Right lobe of liver (tissue), 6 donors: ENCODE measurements at places on chromosomes 2 and 18. TPM values are rescaled to one million over a fixed set of nuclear protein-coding genes. Genes with fewer than 3 reads are reported as not detected.

DNA sequence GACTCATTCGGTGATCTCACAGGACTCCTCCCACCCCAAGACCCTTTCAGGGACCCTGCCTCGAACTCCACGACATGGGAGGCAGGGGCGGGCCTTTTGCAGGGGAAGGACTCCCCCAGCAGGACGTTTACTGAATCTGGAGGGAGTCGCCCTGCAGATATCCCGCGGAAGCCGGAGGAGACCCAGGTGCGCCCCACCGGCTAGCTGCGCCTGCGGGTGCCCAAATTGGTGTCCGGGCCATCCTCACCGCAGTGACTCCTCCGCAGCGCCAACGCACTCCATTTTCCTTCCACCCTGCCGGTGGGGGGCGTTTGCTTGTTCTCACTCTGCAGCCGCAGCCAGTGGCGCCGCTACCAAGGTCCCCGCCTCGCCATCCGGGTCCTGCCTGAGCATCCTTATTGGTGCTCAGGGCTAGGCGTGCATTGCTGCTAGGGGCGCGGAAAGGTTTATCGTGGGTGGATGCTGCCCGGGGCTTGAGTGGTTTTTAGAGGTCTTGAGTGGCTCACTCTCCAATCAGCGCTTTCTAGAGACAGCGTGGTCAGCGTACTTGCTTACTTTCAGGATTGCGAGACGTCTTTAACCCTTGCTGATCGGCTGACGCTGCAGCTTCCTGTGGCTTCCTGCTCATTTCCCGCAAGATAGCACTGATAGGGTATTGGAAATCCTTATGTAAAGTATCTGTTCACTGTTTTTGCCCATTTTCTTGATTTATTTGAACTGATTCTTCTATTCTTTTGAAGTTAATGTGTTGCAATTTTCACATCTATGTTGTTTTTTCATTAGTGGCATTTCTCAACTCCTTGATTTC, 81.4 kb downstream of the BIN1 start:
- no peak overlapping the region for H3K27ac ChIP-seq
- H3K36me3 ChIP-seq: no peaks in the 10 kb centered on the region
- H3K4me1 ChIP-seq: no peaks in the 10 kb centered on the region
- no peak for DNase-seq

DNA sequence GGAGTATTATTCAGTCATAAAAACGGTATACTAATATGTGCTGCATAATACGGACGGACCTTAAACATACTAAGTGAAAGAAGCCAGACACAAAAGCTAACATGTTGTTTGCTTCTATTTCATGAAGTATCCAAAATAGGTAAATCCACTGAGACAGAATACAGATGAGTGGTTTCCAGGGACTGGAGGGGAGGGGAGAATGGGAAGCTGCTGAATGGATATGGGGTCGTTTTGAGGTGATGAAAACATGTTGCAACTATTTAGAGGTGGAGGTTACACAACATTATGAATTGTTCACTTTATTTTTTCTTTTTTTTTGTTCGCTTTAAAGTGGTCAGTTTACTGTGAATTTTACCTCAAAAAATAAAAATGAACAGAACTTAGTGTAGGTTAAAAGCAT, 52.9 kb downstream of the RAB10 start:
- H3K27me3 ChIP-seq: no peaks in the 10 kb centered on the region
- no peaks in the 10 kb centered on the region for H3K4me1 ChIP-seq
- H3K27ac ChIP-seq: no peak overlapping the region
- no peak for DNase-seq

- no peak overlapping the region for H3K27ac ChIP-seq
- H3K4me1 ChIP-seq: no peaks in the 10 kb centered on the region
- no peaks in the 10 kb centered on the region for H3K27me3 ChIP-seq
- H3K4me3 ChIP-seq: no peak overlapping the region
Observed at GRCh38 chr2:200270732-200271131, 35.8 kb upstream of the SPATS2L start.

Gene ZSWIM2
- total RNA-seq: not detected

- DNase-seq: no peak
- no peaks in the 10 kb centered on the region for H3K4me1 ChIP-seq
- H3K27ac ChIP-seq: no peak overlapping the region
Observed at GRCh38 chr18:51235009-51235789, 37.7 kb upstream of the MEX3C start.

- peaks cover 10% of the 10 kb centered on the region for H3K36me3 ChIP-seq
- H3K4me1 ChIP-seq: peaks cover 18% of the 10 kb centered on the region
- H3K4me3 ChIP-seq: no peak overlapping the region
- no peak for DNase-seq
- H3K27ac ChIP-seq: no peak overlapping the region
Observed at GRCh38 chr2:96197546-96198255, 10.9 kb downstream of the STARD7 start.

GRCh38 chr2:239462191-239462515, 61.3 kb upstream of the HDAC4 start:
- no peak overlapping the region for H3K27ac ChIP-seq
- no peaks in the 10 kb centered on the region for H3K4me1 ChIP-seq
- H3K27me3 ChIP-seq: no peaks in the 10 kb centered on the region
- H3K36me3 ChIP-seq: no peaks in the 10 kb centered on the region
- H3K4me3 ChIP-seq: no peak overlapping the region

- no peak overlapping the region for H3K27ac ChIP-seq
- H3K4me3 ChIP-seq: no peak overlapping the region
- no peaks in the 10 kb centered on the region for H3K27me3 ChIP-seq
- no peak for DNase-seq
Observed at GRCh38 chr2:68709421-68709911, 25.1 kb upstream of the ARHGAP25 start.

Gene ACTR3
- 73.8 TPM for total RNA-seq

- no peak for DNase-seq
- H3K36me3 ChIP-seq: no peaks in the 10 kb centered on the region
- H3K27me3 ChIP-seq: no peaks in the 10 kb centered on the region
- no peak overlapping the region for H3K4me3 ChIP-seq
- no peak overlapping the region for H3K27ac ChIP-seq
Observed at GRCh38 chr18:9428301-9428706, 47.0 kb upstream of the RALBP1 start.

DNA sequence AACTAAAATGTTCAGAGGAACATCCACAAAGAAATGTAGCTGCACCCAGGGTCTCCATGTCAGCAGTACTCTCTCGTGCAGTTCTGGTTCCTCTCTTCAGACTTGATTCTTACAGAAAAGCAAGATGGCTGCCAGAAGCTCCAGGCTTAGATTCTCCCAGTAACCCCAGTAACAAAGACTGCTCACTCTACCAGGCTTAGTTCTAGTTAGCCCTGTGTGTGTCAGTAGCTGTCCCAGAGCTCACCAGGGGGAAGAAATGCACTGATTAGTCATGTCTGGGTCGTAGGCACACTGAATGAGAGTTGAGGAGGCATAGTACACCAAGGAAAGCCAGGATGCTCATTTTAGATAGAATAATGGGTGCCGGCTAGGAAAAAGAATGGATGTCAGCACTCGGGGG, 395.0 kb upstream of the NRP2 start:
- H3K36me3 ChIP-seq: no peaks in the 10 kb centered on the region
- H3K4me3 ChIP-seq: no peak overlapping the region
- H3K27me3 ChIP-seq: no peaks in the 10 kb centered on the region
- no peaks in the 10 kb centered on the region for H3K4me1 ChIP-seq

DNA sequence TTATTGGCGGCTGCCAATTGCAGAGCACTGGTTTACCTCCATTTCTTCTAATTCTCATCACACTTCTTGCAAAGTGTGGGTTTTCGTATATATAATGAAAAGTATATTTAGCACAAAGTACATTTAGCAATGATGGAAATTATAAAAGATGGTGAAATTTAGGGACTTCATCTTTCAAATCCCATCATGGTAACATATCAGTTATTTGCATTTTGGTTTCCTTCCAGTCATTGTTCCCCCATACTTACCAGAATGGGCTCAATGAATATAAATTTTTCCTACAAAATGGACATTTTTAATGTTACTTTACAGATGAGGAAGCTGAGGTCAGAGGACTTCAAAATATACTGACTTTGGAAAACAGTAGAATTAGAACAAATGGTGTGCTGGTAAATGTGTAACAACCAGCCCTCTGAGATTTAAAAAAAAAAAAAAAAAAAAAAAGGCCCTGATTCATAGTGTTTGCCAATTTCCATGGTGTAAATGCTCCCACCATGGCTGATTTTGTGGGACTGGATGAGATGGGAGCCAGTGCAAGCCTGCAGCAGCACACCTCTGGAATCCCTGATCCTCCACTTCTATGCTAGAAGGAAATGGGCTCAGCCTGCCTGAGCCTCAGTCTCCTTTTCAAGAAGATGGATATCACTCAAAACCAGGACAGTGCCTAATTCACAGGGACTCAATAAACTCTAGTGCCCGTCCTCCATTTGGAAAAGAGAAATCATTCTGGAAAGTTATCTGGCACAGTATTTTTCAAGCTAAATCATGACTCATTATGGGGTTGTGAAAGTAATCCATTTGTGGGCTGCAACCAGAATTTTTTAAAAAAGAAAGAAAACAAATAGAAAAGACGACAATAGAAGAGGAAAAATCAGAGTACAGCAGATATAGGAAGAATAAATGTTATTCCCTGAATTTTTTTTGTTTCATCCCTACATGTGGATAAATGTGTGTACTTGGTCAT, 34.0 kb downstream of the LBH start:
- no peaks in the 10 kb centered on the region for H3K27me3 ChIP-seq
- H3K27ac ChIP-seq: no peak overlapping the region
- H3K4me3 ChIP-seq: no peak overlapping the region
- H3K4me1 ChIP-seq: no peaks in the 10 kb centered on the region
- DNase-seq: no peak

GRCh38 chr2:161355983-161356382, 47.8 kb downstream of the PSMD14 start:
- no peaks in the 10 kb centered on the region for H3K27me3 ChIP-seq
- no peak overlapping the region for H3K27ac ChIP-seq
- no peak overlapping the region for H3K4me3 ChIP-seq
- H3K4me1 ChIP-seq: no peaks in the 10 kb centered on the region

Gene IL1A
- not detected for total RNA-seq

DNA sequence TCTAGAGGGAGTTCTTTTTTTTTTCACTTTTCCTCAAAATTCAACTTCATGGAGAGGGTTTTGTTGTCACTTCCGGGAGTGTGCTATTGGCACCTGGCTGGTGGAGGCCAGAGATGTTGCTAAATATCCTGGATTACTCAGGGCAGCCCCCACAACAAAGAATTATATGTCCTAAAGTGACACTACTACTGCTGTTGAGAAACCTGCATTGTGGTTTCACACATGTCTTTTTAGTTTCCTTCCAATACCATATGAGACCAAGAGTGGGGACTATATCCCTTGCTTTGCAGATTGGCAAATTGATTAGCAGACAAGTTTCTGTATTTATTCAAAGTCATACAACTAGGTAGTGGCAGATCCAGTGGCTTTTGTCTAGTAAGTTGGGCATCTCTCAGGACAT, 826.8 kb downstream of the TRIB2 start:
- no peak overlapping the region for H3K4me3 ChIP-seq
- H3K36me3 ChIP-seq: no peaks in the 10 kb centered on the region
- DNase-seq: no peak
- no peak overlapping the region for H3K27ac ChIP-seq
- H3K27me3 ChIP-seq: no peaks in the 10 kb centered on the region
- H3K4me1 ChIP-seq: no peaks in the 10 kb centered on the region

Gene RMND5A
- total RNA-seq: 27.5 TPM

Gene TMEM37
- total RNA-seq: 76.4 TPM

- no peaks in the 10 kb centered on the region for H3K4me1 ChIP-seq
- DNase-seq: no peak
- H3K27me3 ChIP-seq: no peaks in the 10 kb centered on the region
- peak overlapping the region; percentile 93 for H3K27ac ChIP-seq
- peak overlapping the region; percentile 78 for H3K4me3 ChIP-seq
Observed at GRCh38 chr18:9475643-9476591, 604 bp downstream of the RALBP1 start.

- H3K27me3 ChIP-seq: no peaks in the 10 kb centered on the region
- no peak overlapping the region for H3K4me3 ChIP-seq
- DNase-seq: no peak
- no peak overlapping the region for H3K27ac ChIP-seq
- no peaks in the 10 kb centered on the region for H3K4me1 ChIP-seq
Observed at GRCh38 chr18:59715966-59716369, 18.7 kb upstream of the CCBE1 start.

DNA sequence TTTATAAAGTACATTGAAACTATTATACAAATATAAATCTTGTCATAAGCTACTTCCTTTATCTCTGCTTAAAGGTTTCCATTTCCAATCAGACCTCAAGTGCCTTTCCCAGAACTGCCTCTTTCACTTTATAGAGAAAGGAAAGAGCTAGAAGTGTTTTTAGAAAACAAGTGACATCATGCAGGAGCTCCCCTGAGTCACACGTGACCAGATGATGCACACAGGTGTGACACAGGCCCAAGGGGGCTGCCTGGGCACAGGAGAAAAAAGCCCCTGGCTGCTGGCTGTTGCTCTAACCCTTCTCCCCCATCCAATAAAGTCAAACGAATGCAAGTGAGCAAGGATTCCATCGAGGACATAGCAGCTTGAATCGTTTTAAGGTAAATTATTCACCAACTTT, 21.4 kb upstream of the SH3BP4 start:
- no peaks in the 10 kb centered on the region for H3K4me1 ChIP-seq
- no peak for DNase-seq
- H3K27ac ChIP-seq: no peak overlapping the region
- H3K27me3 ChIP-seq: no peaks in the 10 kb centered on the region
- H3K36me3 ChIP-seq: no peaks in the 10 kb centered on the region

DNA sequence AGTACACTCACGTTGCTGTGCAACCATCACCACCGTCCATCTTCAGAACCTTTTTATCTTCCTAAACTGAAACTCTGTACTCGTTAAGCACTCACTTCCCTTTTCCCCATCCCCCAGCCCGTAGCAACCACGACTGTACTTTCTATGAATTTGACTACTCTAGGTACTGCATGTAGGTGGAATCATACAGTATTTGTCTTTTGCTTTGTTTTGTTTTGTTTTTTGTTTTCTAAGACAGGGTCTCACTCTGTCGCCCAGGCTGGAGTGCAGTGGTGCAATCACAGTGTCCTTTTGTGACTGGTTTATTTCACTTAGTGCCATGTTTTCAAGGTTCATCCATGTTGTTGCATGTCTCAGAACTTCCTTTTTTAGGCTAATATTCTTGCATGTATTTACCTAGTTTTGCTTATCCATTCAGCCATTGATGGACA, 7.0 kb upstream of the TYMS start:
- H3K4me1 ChIP-seq: no peaks in the 10 kb centered on the region
- H3K27me3 ChIP-seq: no peaks in the 10 kb centered on the region
- DNase-seq: no peak
- H3K27ac ChIP-seq: no peak overlapping the region
- H3K4me3 ChIP-seq: no peak overlapping the region
